Natural killer cell treated with Interleukin-12 subunit alpha and Interleukin-12 subunit beta and Interleukin-15 and Interleukin-18, amount 100 ng/mL, for 72 hours (primary cell): ENCODE measurements at places on chromosomes 5 and 9. TPM values are rescaled to one million over a fixed set of nuclear protein-coding genes. Genes with fewer than 3 reads are reported as not detected.

GRCh38 chr9:84054341-84055010 lies 73.9 kb downstream of the RMI1 start:
- DNase-seq, result no peak

- no peak for DNase-seq
Measured at GRCh38 chr5:160169326-160169725, 50.1 kb upstream of the PWWP2A start.

DNA sequence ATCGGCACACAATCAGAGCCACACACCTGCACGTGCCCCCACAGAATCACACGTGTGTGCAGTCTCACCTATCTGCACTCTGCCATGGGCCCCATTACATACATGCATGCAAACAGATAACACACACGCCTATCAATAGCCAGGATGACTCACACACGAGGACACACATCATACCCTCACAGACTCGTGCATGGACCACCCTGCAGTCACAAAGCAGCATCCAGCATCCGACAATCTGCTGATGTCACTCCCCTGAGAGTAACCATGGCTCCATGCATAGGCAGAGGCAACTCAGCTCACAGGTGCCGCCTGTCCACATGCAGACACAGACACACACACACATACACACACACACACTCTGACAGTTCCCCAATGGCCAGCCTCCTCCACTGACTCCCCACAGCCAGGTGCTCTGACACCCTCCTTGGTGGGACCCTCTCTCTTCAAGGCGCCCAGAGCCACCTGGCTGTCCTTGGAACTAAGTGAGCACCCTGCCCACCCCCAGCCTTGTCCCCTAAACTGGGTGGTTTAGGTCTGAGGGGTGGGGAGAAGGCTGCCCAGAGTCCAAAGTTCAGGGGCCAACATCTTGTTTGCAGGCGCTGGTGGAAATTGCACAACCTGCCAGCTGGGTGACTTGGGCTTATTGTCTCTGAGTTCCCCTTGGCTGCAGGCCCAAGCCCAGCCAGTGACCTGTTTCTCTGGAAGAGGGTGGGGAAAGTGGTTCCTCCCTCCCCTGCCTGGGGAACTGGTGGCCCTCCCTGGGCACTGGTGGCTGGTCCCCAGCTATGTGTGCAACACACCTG lies 34.6 kb upstream of the NEK6 start:
- DNase-seq, result no peak

The RFX3 gene
- 22.5 TPM for total RNA-seq

The RFK gene
- total RNA-seq, result 9.2 TPM
